Hepatocyte (in vitro differentiated cells): ENCODE measurements at places on chromosomes 2 and 18.

GRCh38 chr2:174046172-174046571 is 81.0 kb upstream of the SP3 start:
- DNase-seq = no peak

GRCh38 chr2:136424112-136424511 is 306.2 kb upstream of the CXCR4 start:
- DNase-seq = no peak

DNA sequence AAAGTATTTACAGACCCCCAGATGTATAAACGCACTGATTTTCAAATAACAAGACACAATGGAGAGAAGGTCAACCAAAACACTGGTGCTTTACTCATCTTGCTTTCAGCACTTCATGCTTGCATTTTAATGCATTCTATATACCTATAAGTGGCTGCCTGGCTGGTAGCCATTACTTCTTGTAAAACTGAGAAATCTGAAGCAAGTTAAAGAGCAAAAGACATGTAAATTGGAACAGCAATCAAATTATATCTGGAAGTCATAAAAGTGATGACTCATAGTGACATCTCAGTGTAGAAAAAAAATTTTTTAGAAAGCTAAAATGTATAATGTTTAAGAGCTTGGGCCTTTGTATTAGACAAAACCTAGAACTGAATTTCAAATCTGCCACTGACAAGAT is 106.2 kb downstream of the CCDC141 start:
- no peak for DNase-seq

- peak; percentile 29 for DNase-seq
Measured at GRCh38 chr2:71614976-71615766, 161.8 kb downstream of the DYSF start.

DNA sequence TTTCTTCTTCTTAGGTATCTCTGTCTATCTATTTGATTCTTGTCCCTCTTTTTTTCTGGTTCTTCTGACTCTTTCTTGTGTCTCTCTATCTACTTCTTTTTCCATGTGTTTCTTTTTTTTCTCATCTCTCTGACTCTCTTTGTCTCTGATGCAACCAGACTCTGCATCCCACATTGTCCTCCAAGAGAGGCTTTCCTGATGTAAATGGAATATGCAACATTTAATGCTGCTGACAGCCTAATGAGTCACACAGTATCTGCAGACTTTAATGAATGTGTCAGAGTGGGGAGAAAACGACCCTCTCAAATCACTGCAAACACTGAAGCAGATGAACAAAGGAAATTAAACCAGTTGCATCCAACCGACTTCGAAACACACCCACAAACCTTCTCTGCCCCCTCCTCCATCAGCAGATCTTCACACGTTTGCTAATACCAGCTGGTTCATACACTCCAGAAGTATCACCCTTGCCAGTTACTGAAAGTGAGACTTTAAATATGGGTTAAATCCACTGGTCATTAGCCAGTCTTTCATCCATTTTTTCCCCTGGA is 351.5 kb downstream of the TXNL1 start:
- DNase-seq = no peak

DNA sequence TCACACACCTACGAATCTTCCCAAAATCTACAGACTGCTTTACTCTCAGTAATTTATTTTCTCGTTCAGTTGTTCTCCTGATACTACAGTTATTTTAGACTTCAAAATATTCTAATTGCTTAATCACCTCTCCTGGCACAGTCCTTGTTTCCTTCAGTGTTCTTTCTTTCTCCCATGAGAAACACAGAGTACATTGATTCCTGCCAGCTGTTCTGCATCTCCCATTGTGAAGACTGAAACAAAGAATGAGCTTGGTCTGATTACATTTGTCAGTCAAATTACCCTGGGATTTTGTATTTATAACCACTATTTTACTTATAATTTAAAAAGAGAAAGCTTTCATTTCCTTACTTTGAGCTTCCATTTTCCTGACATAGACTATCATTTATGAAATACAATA is 63.9 kb upstream of the TANK start:
- DNase-seq = no peak

- DNase-seq = peak; percentile 62
Measured at GRCh38 chr2:128196471-128196931, 105.5 kb downstream of the UGGT1 start.

GRCh38 chr18:9683418-9684396 is 24.4 kb upstream of the RAB31 start:
- no peak for DNase-seq

DNA sequence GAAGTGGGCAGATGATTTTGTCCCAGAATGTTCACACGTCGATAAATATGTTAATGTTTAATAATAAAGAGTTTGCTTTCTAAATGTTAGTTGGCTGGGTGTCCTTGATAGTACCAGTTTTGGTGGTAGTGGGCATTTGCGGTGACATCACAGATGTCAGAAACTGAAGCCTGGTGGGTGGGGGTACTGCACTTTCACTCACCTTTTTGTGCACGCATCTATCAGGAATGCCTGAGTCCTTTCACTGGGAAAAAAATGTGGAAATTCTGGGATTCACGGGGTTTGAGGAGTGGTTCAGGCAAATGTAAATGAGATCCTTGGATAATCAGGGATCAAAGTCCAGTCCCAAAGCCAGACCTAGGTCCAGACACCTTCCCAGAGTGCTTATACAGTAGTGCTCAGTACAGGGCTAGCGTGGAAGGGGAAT is 3.2 kb downstream of the EPAS1 start:
- DNase-seq = peak; percentile 46

- DNase-seq = no peak
Measured at GRCh38 chr2:208319391-208319790, 53.3 kb downstream of the PIKFYVE start.

DNA sequence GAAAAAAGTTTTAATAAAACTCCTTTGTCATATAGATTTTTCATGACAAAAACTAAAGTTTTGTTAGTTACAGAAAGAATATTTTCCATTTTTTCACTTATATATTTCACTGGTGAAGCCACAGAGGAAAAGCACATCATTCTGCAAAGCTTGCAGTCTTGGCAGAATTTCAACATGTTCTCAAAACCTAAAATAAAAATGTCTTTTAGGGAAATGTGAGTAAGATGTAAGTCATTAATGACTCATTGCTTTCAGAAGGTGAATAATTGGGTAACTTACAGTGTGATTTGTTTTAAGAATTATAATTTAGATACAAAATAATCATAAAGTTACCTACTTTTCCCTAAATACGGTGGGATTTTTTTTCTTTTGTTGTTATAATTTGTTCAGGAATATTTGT is 43.4 kb upstream of the TNFRSF11A start:
- DNase-seq = no peak

GRCh38 chr18:75132931-75133525 is 75.9 kb downstream of the PTGR3 start:
- DNase-seq = no peak

- DNase-seq = no peak
Measured at GRCh38 chr2:48399828-48400552, 130.0 kb upstream of the STON1 start.

GRCh38 chr2:58620093-58620492 is 379.0 kb upstream of the FANCL start:
- no peak for DNase-seq

DNA sequence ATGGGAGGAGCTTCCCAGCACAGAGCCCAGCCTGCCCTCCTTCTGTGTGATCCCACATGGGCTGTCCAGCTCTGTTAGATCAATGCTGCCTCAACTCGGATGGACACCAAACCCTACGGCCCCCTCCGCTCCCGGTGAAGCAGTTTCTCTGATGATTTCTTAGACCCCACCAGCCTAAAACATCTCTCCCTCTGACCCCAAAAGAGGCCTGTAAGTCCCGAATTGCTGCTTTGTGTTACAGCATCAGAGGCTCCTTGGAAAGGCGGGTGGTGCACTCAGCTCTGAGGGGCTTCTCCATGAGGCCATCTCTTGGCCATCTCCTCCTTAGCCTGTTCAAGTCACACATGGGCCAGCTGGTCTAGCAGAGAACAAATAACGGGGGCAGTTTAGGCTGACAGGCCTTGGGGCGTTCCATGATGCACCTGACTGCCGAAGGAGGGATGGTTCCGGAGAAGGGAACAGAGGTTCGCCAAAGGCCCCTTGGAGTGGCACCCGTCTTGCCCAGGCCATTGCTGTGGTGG is 240.7 kb downstream of the SH3RF3 start:
- DNase-seq = no peak

DNA sequence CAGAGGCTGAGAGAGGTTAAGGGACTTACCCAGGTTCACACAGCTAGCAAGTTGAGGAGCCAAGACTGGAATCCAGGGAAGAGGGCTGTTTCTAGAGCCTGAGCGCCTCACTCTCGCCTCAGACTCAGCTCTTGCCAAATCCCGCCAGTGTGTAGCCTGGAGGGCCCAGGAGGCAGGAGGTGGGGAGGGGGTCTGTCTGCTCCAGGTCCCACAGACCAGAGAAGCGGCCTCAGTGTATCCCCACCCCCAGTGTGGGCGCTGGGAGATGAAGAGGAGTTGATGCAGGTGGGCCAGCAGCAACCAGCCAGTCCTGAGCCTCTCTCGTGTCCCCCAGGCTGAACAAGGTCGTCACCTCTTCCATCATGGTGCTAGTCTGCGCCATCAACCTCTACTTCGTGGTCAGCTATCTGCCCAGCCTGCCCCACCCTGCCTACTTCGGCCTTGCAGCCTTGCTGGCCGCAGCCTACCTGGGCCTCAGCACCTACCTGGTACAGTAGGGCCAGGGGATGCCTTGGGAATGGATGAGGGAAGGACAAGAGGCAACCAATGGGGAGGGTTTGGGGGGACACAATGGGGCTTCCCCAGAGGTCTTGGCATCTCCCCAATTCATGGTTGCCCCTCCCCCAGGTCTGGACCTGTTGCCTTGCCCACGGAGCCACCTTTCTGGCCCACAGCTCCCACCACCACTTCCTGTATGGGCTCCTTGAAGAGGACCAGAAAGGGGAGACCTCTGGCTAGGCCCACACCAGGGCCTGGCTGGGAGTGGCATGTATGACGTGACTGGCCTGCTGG is 5.2 kb upstream of the CTDSP1 start:
- peak; percentile 22 for DNase-seq

DNA sequence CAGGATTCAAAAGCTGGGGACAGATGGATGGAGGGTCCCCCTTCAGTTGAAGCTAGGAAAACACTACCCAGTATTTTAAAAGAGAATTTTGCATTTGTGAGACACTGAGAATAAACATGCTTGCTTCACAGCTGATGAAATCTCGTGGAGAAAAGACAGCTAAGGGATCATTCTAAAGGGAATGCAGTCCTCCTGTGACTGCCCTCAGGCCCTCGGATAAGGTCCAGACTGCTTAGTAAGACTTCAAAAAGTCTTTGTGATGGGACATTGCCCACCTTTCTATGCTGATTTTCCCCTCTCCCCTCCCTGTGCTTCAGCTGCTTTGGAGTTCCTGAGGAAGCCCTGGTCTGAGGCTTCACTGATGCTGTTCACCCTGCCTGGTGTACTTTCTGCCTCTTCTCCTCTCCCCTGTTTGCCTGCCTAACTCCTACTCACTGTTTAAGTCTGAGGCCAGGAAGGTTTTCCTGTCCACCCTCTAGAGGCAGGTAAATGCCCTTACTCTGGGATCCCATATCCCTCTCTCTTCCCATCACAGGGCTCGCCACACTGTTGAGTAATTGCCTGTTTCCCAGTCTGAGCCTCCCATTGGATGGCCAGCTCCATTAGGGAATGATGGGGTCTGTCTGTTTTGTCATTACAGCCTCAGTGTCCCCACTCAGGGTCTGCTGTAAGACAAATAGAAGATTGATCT is 26.6 kb downstream of the POLE4 start:
- DNase-seq = no peak

DNA sequence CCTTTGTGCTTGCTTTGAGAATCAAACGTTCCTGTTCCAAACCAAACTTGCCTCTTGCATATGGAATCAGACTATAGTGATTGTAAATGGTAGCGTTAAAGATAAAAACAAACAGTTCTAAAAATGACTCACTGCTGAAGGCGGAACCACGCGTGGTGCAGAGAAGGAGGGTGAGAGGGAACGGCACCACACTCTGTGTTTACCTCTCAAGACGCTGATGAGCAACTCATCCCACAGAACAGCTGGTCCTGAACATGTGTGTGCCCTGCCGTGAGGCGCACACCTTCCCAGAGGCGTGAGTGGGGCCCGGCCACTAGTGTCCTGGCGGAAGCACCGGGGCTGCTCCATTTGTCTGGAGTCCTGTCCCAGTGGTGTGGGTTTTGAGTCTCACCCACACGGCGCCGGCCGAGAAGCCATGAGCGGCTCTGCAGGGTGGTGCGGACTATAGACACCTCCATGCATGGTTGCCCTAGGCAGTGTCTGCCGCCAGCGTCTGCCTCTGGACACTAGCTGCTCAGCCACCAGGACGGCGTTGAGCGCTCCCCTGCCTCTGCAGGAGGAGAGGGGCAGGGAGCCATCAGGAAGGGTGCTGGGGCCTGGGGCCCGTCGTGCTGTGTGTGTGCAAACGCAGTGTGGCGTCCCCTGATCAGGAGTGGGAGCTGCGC is 52.1 kb downstream of the NFATC1 start:
- DNase-seq = no peak

DNA sequence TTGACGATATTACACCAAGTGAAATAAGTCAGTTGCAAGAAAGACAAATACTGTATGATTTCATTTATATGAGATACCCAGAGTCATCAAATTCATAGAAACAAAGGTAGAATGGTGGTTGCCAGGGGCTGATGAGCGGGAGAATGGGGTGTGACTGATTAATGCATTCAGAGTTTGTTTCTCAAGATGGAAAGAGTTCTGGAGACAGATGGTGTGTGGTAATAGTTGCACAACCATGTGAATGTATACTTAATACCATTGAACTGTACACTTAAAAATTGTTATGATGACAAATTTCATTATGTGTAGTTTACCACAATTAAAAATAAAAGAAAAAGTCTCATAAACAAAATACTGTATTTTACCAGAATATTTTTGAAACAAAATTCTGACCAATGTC is 117.3 kb downstream of the PIGN start:
- no peak for DNase-seq

- DNase-seq = no peak
Measured at GRCh38 chr18:35508030-35508429, 10.3 kb upstream of the INO80C start.

DNA sequence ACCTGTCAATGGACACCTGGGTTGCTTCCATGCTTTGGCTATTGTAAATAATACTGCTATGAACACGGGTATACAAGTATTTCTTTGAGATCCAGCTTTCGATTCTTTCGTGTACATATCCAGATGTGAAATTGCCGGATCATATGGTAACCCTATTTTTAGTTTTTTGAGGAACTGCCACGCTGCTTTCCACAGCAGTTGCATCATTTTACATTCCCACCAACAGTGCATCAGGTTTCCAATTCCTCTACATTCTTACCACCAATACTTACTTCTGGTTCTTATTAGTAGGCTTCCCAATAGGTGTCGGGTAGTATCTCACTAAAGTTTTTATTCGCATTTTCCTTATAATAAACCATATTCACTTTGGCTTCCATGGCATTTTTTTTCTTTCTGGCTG is 69.6 kb downstream of the PID1 start:
- no peak for DNase-seq

- no peak for DNase-seq
Measured at GRCh38 chr2:139201516-139201915, 421.3 kb upstream of the NXPH2 start.

GRCh38 chr2:129849559-129850160 is 129.8 kb upstream of the RAB6C start:
- DNase-seq = peak; percentile 84
